ENCODE measurements at places on chromosomes 1 and 21.

DNA sequence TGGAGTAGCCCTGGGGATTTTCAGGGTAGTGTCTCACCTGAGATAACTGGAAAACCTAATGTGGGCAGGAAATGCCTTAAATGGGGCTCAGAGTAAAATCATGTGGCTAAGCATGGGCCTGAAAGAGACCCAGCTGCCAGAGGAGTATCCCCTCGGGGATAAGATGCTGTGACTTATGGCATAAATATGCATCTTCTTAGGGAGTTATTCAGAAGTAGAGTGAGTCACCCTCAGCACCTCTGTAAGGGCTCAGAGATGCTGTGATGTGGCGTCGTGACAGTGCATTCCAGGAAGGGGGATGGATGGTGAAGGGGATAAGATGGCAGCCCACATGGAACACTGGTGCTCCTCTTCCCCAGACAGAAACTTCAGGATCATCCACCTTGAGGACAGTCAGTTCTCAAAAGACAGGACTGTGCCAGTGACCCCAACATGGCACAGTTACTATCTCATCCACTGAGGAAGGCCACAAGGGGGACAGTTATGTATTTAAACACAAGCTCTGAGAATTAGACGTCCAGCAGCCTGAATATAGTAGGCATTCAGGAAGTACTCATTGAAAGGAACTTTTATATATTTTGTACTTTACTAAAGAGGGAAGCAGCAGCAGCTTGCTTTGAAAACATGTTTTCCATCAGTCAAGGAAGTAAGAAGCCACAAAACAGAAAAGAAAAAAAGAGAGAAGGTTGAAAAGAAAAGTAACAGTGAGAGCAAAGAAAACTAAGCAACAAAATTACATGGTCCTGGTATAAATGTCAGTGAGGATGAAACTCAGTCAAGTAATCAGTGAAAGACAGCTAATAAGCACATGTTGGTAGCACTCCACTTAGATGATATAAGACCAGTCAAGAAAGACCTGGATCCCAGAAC is 8.3 kb downstream of the IL24 start:
- peak; percentile 58 for DNase-seq

GRCh38 chr1:33255347-33256220 is 708 bp upstream of the ZNF362 start:
- DNase-seq: peak; percentile 51

GRCh38 chr1:207959141-207959825 is 48.4 kb upstream of the CD34 start:
- DNase-seq: peak; percentile 37

DNA sequence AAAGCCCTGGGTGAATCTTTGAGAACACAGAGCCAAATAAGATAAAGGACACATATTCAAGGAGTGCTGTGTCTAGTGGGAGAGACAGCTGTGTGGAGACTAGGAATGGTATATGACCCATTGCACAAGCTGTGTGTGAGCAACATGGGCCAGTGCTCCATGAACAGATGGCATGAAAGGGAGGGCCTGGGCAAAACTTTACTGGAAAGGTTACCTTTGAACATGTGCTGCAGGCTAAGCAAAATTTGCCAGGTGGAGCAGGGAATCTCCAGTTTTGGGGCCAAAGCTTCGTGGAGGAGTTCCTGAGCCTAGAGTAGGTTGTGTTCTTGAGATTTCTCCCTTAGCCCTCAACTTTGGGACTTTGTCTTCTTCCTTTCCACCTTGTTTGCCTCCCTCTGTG is 446.1 kb upstream of the PROX1 start:
- no peak for DNase-seq

DNA sequence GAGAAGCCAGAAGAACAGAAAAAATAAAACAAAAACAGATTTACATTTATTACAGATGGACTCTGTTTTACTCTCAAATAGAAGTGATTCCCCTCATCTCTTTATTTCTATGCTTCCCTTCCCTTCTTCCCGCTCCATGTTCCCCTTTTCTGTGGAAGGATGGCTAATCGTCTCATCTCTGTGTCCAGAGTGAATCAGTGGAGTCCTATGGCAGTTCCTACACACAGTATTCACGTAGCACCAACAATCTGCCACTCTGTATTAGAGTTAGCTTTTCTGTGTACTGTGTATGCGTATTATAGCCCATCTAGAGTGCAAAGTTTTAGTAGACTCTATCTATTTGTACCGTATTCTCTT is 6.8 kb upstream of the ERO1B start:
- no peak for DNase-seq

GRCh38 chr1:81220614-81221071 is 580.1 kb upstream of the ADGRL2 start:
- no peak for DNase-seq

GRCh38 chr1:174580801-174581200 is 133.0 kb downstream of the GPR52 start:
- no peak for DNase-seq

GRCh38 chr1:19622204-19622603 is 21.9 kb upstream of the NBL1 start:
- DNase-seq: no peak

DNA sequence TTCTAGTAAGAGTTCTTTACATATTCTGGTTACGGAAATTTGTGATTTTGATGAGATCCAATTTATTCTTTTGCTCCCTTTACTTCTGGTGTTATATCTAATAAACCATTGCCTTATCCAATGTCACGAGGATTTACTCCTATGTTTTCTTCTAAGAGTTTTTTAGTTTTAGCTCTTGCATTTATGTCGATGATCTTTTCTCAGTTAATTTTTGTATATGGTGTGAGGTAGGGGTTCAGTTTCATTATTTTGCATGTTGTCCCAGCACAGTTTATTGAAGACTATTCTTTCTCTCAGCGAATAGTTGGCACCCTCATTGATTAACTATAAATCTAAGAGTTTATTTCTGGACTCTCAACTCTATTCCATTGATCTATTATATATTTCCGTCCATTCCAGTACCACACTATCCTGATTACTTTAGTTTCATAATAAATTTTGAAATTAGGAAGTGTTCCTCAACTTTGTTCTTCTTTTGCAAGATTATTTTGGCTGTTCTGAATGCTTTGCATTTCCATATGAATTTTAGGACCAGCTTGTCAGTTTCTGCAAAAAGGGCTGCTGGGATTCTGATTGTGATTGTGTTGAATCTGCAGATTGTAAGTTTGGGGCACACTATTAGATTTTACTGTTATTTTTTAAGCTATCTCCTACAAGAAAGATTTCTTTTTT is 4.0 kb downstream of the KDM1A start:
- DNase-seq: no peak

- no peak for DNase-seq
Observed at GRCh38 chr1:225534135-225534534, 106.3 kb upstream of the LBR start.

DNA sequence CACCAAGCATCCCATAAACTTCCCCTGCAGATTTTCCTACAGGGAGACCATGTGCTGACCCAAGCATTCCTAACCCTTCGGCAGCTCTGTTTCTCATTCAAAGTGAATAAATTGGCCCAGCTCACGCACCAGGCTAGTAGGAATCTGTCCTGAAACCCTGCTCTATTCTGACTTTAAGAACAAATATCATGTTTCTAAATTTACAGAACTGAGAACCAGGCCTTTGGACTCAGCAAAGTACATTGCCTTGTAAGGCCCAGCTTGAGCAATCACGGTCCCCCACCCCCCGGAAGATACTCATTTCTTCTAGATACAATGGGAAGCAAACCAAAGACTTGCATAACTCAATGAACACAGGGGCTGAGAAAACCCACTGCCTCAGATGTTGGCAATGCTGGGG is 160.1 kb upstream of the NFIA start:
- no peak for DNase-seq

- DNase-seq: no peak
Observed at GRCh38 chr1:97780884-97781283, 139.9 kb downstream of the DPYD start.

- DNase-seq: no peak
Observed at GRCh38 chr1:217562229-217562878, 68.5 kb downstream of the GPATCH2 start.

DNA sequence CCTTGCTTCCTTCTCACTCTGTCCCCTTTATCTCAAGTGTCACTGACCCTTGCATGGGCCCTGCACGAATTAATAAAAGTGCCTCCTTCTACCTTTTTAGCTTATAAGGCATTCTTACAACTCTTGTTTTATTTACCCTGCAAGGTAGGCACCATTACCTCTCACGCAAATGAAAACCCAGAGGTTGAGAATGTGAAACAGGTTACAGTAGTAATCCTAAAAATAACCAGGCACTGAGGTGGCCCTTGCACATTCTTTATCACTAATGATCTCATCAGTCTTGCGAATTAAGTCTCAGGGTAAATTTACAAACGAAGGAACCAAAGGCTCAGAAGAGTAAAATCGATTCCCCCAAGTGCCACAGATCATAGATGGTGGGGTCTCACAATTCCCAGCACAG is 3.7 kb downstream of the GLIS1 start:
- DNase-seq: no peak

GRCh38 chr1:8814865-8815264 is 2.6 kb downstream of the RERE start:
- no peak for DNase-seq

- DNase-seq: no peak
Observed at GRCh38 chr1:87642581-87643221, 314.0 kb downstream of the LMO4 start.

- no peak for DNase-seq
Observed at GRCh38 chr1:180218806-180219765, 11.0 kb upstream of the LHX4 start.

DNA sequence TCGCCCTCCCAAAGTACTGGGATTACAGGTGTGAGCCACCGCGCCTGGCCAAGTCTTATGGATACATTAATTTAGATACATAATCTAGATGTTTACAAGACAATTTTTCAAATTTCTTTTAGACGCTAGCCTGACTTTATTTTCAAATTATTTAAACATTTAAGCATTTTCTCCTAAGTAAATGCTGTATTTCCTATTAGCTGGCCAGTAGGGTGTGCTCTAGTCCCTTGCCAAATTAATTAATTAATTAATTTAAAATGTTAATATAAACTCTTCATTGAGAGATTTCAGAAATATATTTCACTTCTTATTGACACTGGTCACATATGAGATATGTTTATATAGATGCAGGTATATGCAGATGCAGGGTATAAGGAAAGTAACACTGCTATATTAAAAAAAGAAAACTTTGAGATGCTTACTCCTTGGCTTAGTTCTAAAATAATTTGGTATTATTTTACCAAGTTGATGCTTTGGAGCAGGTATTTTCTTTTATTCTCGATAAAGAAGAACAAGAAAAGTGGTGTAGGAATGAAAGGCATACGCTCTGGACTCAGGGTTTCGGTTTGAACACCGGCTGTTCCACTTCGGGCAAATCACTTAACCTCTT is 5.2 kb upstream of the ERRFI1 start:
- no peak for DNase-seq

- no peak for DNase-seq
Observed at GRCh38 chr1:224759681-224760091, 143.6 kb downstream of the CNIH3 start.

DNA sequence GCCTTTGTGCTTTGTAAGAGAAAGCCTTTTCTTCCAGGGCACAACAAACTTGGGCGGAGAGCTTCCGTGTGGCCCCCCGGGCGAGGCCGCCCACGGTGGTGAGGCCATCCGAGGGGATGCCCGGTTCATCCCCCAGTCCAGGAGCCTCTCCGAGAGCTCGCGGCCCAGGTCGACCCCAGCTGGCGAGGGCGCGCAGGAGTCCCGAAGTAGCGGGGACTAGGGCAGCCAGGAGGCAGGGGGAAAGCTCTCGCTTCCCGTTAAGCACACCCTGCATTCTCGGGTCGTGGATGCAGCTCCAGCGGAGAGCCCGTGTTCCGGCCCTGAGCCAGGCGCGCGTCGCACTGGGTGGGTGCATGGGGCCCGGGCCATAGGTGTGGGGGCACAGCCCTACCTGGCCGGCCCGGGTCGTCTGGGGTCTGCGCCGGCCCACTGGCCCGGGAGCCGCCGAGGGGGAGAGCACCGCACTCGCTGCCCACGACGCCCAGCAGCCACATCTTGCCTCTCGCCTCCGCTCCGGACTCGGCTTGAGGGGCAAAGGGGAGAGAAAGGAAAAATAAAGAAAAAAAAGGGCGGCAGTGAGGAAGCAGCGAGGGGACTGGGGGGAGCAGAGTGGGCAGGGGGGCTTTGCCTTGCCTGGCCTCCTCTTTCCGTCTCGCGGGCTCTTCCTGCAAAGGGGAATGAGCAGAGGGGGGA is 1.8 kb downstream of the RNF220 start:
- peak; percentile 29 for DNase-seq

DNA sequence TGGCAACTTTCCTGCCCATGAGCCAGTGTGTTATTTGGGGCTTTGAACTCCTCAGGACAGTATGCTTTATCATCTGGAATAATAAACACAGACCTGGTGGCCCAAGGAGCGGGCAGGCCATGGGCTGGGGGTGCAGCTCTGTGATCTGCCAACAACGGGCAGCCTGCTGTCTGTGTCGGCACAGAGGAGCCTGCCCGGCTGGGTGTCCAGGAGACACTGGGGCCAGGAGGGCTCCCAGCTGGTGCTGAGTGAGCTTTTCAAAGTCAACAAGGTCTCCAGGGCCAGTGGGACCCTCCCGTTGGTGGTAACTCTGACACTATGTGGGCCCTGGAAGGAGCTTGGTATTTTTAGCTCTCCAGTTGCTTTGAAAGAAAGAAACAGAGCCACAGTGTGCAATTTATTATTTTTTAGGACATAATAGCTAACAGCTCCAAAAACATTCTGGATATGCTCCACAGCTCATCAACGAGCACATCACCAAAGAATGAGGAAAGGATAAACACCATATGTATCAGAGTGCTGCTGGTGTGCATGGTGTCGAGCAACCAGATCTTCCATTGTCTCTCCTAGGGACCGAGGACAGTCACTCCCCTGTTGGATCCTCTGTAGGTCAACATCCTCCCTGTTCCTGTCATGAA is 488.7 kb upstream of the USP24 start:
- no peak for DNase-seq

DNA sequence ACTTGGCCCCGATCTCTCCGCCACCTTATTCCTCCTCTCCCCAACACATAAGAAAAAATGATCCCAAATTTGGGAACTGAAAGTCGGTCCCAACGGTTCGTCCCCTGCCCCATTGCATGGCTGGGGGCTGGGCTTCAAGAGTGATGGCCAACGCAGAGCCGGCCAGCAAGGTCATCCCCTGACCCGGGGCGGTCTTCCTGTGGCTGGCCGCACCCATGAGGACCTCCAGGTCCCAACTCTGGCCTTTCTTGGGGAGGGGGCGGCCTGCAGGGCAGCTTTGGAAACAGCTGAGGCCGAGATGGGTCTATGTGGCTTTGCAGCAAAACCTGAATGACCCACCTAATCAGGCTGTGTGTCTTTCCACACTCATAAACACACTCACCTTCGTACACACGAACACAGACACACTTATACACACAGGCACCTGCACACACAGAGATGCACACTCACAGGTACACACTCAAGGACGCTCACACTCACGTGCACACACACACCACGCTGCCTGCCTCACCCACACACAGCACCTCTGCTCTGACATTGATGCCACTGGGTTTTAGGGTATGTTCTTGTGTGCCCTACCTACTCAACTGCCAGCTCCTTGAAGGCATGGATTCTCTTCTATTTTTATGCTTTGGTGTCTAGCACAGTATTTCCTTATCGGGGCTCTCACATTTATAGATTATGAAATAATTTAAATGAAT is 562 bp downstream of the DYNLT5 start:
- DNase-seq: no peak
